Osteoblast (primary cell): ENCODE measurements at places on chromosomes 5 and 9. TPM values are rescaled to one million over a fixed set of nuclear protein-coding genes. Genes with fewer than 3 reads are reported as not detected.

GRCh38 chr9:33765411-33765810 is 29.9 kb upstream of the PRSS3 start:
- H3K36me3 ChIP-seq: no peaks in the 10 kb centered on the region
- peaks cover 10% of the 10 kb centered on the region for H3K4me1 ChIP-seq
- peak overlapping the region; percentile 23 for H3K27ac ChIP-seq
- no peaks in the 10 kb centered on the region for H3K27me3 ChIP-seq
- no peak overlapping the region for H3K4me3 ChIP-seq

- H3K4me3 ChIP-seq: no peak overlapping the region
- no peaks in the 10 kb centered on the region for H3K36me3 ChIP-seq
- peak overlapping the region; percentile 41 for H3K27ac ChIP-seq
- H3K27me3 ChIP-seq: peaks cover 2% of the 10 kb centered on the region
- peaks cover 32% of the 10 kb centered on the region for H3K4me1 ChIP-seq
- DNase-seq: no peak
These were observed 17.7 kb downstream of the SLC28A3 start for GRCh38 chr9:84322828-84323227.

DNA sequence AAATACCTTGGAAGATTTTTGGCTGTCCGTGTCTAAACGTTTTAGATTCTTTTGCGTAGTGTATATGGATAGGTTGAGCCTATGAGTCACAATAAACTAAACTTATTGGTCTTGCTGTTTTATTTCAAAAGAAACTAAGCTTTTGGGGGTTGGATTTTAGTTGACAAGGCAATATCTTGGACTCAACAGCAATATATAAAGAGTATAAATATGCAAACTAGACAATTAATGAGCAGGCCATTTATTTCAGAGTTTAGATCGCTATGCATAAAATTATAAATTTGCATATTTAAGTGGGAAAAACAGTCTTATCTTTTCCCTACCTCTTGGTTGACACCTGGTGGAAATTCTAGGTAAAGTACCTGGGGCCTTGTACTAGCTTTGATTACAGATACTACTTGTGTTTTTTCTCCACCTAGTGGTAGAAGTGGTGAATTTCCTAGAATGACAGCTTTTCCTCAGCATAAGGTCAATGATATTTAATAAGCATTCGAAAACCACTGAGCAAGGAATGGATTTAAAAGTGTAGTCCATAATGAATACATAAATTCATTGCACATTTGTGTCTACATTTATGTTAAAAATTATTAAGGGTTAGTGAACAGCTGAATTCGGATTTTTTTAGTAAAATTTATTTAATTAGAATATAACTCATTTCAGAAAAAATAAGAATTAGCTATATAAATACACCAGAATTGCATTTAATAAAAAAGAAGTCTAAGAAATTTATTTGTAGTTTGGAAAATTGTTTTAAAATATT is 1.7 kb upstream of the ARRDC3 start:
- peaks cover 9% of the 10 kb centered on the region for H3K4me1 ChIP-seq
- peak overlapping the region; percentile 100 for H3K27ac ChIP-seq
- H3K4me3 ChIP-seq: peak overlapping the region; percentile 79
- H3K36me3 ChIP-seq: no peaks in the 10 kb centered on the region
- H3K27me3 ChIP-seq: no peaks in the 10 kb centered on the region
- peak; percentile 89 for DNase-seq

GRCh38 chr5:59161221-59162105 is 578.6 kb downstream of the RAB3C start:
- no peak overlapping the region for H3K4me3 ChIP-seq
- H3K27ac ChIP-seq: no peak overlapping the region
- H3K36me3 ChIP-seq: no peaks in the 10 kb centered on the region

DNA sequence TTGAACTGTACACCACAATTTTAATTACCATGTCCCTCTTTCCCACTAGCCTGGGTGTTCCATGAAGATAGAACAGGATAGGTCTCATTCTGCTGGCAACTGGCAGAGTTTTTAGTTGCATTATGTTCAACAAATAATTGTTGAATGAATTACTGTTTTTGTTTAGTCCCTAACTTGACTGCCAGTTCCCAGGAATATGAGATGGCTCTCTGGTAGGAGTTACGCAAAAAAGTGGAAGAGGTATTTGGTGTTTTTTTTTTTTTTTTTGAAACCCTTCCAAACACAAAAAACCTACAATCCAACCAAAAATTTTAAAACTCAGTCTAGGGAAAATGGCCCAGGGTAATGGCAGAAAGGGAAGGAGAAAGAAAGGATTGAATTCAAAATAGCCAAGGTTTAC is 153.6 kb downstream of the GNAQ start:
- H3K4me1 ChIP-seq: peaks cover 9% of the 10 kb centered on the region
- no peak for DNase-seq
- no peak overlapping the region for H3K27ac ChIP-seq
- H3K4me3 ChIP-seq: no peak overlapping the region

- DNase-seq: no peak
- H3K4me1 ChIP-seq: peaks cover 16% of the 10 kb centered on the region
- H3K27ac ChIP-seq: no peak overlapping the region
- no peaks in the 10 kb centered on the region for H3K36me3 ChIP-seq
These were observed 32.8 kb downstream of the GDNF start for GRCh38 chr5:37807015-37807414.

DNA sequence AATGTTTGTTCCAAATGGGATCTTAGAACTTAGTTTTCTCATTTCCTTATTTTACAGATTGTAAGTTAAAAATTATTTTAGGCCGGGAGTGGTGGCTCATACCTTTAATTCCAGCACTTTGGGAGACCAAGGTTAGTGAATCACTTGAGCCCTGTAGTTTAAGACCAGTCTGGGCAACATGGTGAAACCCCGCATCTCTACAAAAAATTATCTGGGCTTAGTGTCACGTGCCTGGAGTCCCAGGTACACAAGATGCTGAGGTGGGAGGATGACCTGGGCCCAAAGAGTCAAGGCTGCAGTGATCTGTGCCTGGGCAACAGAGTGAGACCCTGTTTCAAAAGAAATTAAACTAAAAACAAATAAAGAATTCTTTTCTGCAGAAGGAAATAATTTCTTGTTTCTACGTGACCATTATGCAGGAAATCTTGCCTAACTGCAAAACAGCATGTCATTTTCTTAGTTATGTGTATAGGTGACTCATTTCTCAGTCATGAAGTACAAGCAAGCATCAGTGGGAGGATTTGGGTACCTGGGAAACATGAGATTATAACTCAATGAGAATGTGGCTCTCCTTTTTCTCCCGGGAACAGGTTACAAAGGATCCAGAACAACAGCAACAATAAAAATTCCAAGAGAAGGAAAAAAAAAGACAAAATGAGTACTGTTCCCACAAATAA is 375.1 kb upstream of the ST8SIA4 start:
- no peaks in the 10 kb centered on the region for H3K27me3 ChIP-seq
- no peak for DNase-seq
- H3K4me1 ChIP-seq: no peaks in the 10 kb centered on the region

GRCh38 chr5:83741571-83741970 is 20.9 kb upstream of the HAPLN1 start:
- H3K4me3 ChIP-seq: no peak overlapping the region
- DNase-seq: no peak
- H3K36me3 ChIP-seq: no peaks in the 10 kb centered on the region
- H3K4me1 ChIP-seq: peaks cover 12% of the 10 kb centered on the region

The PCDHA12 gene
- total RNA-seq: under 0.01 and 0.36 TPM in 2 replicates

The ARID3C gene
- total RNA-seq: under 0.01 TPM in 1 of 2 replicates, not detected in the other

The AHRR gene
- total RNA-seq: 52.2 and 54.6 TPM in 2 replicates
